ENCODE measurements at places on chromosomes 6 and 20.

- no peak for ATAC-seq
Measured at GRCh38 chr6:109918227-109918626, 59.9 kb upstream of the GPR6 start.

DNA sequence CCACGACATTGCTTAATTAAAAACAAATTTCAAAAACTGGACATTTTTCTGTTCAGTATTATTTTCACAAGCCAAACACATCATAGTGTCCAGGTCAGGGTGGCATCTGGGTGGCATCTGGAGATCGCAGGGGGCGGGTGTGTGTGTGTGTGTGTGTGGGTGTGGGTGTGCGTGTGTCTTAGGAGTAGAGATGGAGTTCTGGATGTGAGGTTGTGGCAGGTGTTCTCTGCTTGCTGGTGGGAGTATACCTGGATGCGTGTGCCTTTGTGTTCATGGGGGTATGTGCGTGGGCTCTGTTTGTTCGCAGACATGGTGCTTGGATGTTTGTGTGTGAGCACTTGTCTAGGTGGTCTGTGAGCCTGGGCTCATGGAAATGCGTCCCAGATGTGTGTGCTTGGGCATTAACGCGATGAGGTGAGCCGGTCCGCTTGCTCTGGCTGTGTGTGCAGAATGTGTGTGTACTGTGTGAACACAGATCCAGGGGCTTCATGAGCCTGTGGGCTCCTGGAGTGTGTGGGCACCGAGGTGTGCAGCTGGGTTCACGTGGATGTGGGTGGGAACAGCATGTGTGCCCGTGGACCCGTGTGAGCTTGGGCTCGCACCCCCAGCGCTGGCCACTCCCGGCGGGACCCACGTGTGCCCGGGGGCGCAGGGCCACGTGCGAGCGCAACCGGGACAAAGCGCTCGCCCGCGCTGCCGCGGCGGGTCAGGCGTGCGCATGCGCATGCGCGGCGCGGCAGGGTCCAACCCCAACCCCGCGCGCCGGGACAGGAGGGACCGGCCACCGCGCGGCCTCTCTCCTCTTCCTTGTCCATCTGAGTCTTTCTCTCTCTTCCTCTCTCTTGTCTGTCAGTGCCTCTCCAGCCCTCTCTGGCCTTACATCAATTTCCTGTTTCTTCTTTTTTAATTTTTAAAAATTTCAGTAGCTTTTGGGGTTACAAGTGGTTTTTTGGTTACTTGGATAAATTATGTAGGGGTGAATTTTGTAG is 60.4 kb downstream of the SRC start:
- peak; percentile 66 for ATAC-seq

DNA sequence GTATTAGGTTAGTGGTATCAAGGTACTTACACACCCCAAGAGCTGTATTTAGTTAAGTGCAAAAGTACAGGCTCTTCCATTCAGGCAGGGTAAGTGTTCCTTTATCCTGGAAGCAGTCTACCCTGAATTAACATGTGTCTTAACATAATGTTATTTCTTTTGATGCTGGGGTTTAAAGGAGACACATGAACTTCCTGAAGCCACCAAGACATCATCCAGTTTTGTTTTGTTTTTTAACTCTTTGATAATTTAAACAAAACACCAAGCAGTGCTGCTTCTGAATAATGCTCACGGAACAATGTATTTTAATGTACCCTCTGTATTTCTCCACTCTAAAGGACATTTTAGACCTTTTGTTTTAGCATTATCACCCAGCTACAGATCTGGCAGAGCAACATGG is 50.5 kb upstream of the PLCB4 start:
- ATAC-seq: no peak

GRCh38 chr20:52279706-52280105 is 88.1 kb upstream of the ZFP64 start:
- ATAC-seq: no peak

DNA sequence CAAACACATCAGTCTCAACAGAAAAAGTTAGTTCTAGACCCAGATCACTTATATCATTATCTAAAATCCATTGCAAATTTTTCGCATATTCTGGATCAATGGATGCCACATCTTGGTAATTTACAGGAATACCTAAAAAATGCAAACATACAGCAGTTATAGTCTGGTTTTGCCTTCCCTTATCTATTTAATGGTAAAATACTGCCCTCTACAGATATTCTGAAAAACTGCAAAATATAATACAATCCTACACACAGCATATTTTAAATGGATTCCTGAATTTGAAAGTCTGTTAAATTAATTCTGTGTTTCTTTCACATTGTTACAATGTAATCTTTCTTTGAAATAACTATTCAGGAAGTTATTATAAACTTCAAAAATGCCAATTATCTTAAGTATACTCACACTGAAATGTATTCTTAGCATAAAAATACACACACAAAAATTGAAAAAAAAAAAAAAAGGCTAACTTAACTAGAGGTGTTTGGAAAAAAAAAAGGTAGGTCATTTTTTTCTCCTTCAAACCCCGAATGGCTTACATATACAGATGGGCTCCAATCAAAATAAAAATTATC is 88.4 kb downstream of the HACE1 start:
- peak; percentile 91 for ATAC-seq

DNA sequence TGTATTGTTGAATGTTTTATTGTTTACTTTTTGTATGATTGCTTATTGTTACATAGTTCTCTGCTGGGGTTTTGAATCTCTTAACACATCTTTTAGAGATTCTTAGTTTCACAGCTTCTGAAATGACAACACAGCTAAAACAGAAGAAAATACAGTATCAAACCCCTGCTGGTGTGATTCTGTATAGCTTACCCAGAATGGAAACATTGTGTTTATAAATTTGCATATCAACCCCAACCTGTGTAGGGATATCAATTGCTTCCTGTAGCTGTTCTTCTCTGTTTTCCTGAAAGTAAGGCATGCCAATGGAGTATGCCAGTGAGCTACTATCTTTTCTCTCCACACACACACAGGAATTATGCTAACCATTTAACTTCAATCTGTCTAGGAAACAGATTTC is 64.3 kb upstream of the ID4 start:
- peak; percentile 67 for ATAC-seq

DNA sequence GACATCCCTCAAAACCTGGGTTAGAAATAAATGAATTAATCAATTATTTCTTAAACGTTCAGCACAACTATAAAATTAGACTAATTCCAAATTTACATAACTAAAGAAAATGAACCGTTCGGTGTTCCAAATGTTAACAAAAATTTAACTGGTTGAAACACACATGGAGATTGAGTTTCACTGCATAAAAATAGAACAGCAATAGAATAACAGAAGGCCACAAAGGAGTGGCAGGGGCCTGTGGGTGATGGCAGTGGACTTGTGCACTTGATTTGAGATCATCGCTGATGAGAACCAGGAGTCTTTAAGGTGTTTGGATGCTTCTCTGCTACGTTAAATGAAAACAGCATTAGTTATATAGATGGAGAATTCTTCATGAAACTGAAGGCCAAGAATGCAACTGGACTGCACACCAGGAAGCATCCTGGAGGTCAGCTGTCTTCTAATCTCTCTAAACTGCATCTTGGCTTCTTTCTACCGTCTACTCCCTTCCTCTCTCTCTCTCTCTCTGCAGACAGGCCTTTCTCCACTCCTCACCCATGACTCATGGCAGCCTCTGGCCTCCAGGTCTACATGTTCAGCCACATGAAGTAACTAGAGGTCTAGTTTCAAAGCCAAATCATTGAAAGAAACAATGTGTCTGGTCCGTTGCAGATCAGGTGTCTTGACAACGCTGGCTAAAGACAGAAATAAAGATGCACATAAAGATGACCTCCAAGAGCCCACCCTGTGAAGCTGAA is 111.3 kb downstream of the SIM1 start:
- peak; percentile 36 for ATAC-seq

GRCh38 chr6:159079367-159079766 is 34.6 kb upstream of the TAGAP start:
- no peak for ATAC-seq

- ATAC-seq: 0 out of 3 replicates have a peak, but pooled peaks have one; percentile 11
Measured at GRCh38 chr6:40353197-40353966, 233.8 kb downstream of the LRFN2 start.

GRCh38 chr20:53922901-53923314 is 147.5 kb downstream of the BCAS1 start:
- ATAC-seq: no peak
